Stomach (tissue), 19 donors: ENCODE measurements at places on chromosomes 7 and 10.

- H3K27me3 ChIP-seq, result no peaks in the 10 kb centered on the region
- H3K4me1 ChIP-seq, result peaks cover 15% of the 10 kb centered on the region
- no peaks in the 10 kb centered on the region for H3K36me3 ChIP-seq
- no peak for DNase-seq
These were observed 34.6 kb downstream of the KCNMA1 start for GRCh38 chr10:77602913-77603533.

DNA sequence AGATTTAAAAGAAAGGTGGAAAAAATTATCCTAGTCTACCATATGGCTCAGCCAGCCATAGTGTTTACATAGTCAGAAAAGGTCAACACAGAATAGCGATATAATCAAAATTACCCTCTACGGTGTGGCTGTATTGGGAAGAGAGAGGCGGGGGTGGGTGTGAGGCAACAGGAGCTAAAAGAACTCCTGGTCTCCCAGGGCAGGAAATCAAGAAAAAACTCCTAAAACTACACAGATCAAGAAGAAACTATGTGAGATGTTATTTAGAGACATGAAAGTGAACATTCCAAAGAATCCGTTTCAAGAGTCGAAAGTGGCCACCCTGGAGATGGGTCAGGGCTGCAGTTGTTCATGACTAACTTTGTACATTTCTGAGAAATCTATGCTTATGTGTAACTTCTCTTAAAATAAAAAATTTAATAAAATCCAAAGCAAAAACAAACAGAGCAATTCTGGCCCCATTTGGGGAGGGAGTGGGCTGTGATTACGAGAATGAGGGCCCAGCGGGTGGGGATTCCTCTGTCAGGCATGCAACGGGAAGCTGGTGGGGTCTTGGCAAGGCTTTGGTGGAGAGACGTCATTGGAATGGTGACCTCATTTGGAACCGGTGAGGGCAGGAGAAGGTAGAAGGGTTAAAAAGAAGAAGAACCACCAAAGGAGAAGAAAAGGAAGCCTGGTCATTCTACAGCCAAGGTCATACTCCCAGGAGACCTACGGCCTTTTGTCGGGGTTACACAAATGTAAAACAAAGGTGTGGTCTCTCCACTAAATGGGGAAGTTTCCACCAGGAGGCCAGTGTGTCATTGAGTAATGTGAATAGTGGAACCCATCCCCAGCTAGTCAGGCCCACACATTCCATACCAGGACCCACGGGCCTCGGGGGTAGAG is 71.2 kb upstream of the DUSP5 start:
- H3K27me3 ChIP-seq, result no peaks in the 10 kb centered on the region
- peak; percentile 52 for DNase-seq
- H3K36me3 ChIP-seq, result no peaks in the 10 kb centered on the region
- no peak overlapping the region for H3K27ac ChIP-seq

DNA sequence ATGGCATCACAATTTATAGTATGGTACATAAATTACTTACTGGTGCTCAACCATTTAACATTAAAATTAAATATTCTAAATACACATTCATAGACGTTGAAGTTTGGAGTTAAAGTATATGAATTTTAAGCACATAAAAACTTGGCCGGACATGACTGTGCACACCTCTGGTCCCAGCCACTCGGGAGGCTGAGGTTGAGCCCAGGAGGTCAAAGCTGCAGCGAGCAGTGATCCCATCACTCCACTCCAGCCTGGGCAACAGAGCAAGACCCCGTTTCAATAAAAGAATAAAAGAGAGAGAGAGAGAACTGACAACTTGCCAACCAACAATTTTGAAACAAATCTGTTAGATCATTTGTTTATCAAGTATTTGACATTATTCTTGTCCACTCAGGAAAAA is 943.3 kb upstream of the KCND2 start:
- no peaks in the 10 kb centered on the region for H3K36me3 ChIP-seq
- H3K4me3 ChIP-seq, result no peak overlapping the region
- H3K27ac ChIP-seq, result no peak overlapping the region

- no peak for DNase-seq
- H3K4me1 ChIP-seq, result peaks cover 19% of the 10 kb centered on the region
- H3K36me3 ChIP-seq, result no peaks in the 10 kb centered on the region
- H3K27ac ChIP-seq, result no peak overlapping the region
- H3K27me3 ChIP-seq, result no peaks in the 10 kb centered on the region
- H3K4me3 ChIP-seq, result no peak overlapping the region
These were observed 358.1 kb downstream of the FRMD4A start for GRCh38 chr10:13972609-13973008.

DNA sequence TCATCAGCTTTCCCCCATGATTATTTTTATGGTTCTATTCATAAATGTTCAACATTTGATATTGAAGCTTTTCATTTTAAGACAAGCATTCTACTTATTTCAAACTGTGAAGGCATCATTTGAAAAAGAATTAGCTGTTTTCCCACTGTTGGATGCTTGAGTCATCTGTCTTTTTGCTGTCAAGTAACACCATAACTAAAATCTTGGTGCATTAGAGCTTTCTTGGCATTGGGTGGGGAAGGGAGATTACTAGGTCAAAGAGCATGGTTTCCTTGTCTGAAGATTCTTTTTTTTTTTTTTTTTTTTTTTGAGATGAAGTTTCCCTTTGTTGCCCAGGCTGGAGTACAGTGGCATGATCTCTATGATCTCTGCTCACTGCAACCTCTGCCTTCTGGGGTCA is 68.5 kb downstream of the CTBP2 start:
- DNase-seq, result no peak
- H3K4me3 ChIP-seq, result no peak overlapping the region
- no peaks in the 10 kb centered on the region for H3K27me3 ChIP-seq
- H3K4me1 ChIP-seq, result peaks cover 27% of the 10 kb centered on the region
- no peak overlapping the region for H3K27ac ChIP-seq

DNA sequence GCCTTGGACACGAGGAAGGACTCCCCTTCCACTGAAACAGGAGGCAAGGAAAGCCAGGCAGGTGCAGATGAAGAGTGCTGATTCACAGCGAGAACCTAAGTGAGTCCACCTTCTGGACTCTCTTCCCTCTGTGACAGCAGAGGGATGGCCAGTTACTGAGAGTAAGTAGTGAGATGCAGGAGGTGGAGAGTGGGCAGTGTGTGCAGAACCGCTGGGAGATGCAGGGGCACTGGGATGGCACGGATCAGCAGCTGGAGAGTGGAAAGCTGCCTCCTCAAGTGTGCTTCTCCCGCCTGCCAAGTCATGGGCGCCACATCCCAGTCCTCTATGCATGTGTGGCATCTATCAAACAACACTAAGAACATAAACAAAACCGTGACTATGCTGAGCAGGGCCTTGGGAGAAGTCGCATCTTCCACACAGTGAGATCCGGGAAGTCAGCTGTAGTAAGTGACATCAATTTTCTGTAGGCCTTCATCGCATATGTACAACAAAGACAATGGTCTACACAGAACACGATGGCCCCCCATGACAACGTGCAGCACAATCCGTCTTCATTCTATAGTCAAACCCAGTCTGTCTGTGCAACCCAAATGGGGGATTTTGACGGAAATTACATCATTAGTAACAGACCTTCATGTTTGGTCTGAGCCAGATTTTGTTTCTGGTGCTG is 217.4 kb upstream of the KLF14 start:
- no peaks in the 10 kb centered on the region for H3K27me3 ChIP-seq
- peak overlapping the region; percentile 17 for H3K27ac ChIP-seq
- peaks cover 48% of the 10 kb centered on the region for H3K4me1 ChIP-seq

- peak; percentile 53 for DNase-seq
- H3K27ac ChIP-seq, result no peak overlapping the region
- peaks cover 3% of the 10 kb centered on the region for H3K4me1 ChIP-seq
- H3K27me3 ChIP-seq, result no peaks in the 10 kb centered on the region
- H3K36me3 ChIP-seq, result no peaks in the 10 kb centered on the region
- H3K4me3 ChIP-seq, result no peak overlapping the region
These were observed 394.2 kb downstream of the LRMDA start for GRCh38 chr10:75825661-75826060.

GRCh38 chr10:13440185-13441061 is 88.4 kb downstream of the BEND7 start:
- no peak overlapping the region for H3K27ac ChIP-seq
- DNase-seq, result peak; percentile 86
- peaks cover 4% of the 10 kb centered on the region for H3K36me3 ChIP-seq
- peak overlapping the region; percentile 36 for H3K4me3 ChIP-seq
- H3K4me1 ChIP-seq, result peaks cover 12% of the 10 kb centered on the region

DNA sequence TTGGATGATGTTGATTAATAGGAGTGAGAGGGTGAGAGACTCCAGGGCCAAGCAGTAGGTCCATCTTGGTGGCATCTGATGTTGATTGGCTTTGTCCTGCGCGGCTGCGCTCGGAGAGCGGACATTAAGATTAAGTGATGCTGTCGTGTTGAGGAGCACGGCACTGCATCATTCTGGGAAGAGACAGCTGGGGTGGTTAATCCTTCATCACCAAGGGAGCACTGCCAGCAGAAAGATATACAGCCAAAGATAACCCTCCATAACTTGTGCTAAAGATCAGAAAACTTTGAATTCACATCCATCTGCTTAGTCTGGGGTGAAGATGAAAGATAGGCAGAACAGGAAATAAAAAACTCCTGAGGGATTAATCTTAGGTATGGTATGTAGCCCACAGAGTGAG is 208.3 kb downstream of the LRMDA start:
- H3K27ac ChIP-seq, result no peak overlapping the region
- no peaks in the 10 kb centered on the region for H3K36me3 ChIP-seq
- DNase-seq, result no peak
- no peaks in the 10 kb centered on the region for H3K27me3 ChIP-seq
- H3K4me3 ChIP-seq, result no peak overlapping the region

- no peak for DNase-seq
- no peak overlapping the region for H3K4me3 ChIP-seq
- no peaks in the 10 kb centered on the region for H3K36me3 ChIP-seq
- no peak overlapping the region for H3K27ac ChIP-seq
- no peaks in the 10 kb centered on the region for H3K27me3 ChIP-seq
- H3K4me1 ChIP-seq, result no peaks in the 10 kb centered on the region
These were observed 130.4 kb downstream of the CUL2 start for GRCh38 chr10:34959786-34960185.

GRCh38 chr7:111529507-111530355 is 32.6 kb downstream of the IMMP2L start:
- H3K27me3 ChIP-seq, result no peaks in the 10 kb centered on the region
- H3K4me1 ChIP-seq, result peaks cover 14% of the 10 kb centered on the region
- no peak for DNase-seq
- no peak overlapping the region for H3K4me3 ChIP-seq
- no peaks in the 10 kb centered on the region for H3K36me3 ChIP-seq

GRCh38 chr7:86768967-86769760 is 125.5 kb downstream of the GRM3 start:
- no peak overlapping the region for H3K4me3 ChIP-seq
- no peaks in the 10 kb centered on the region for H3K36me3 ChIP-seq
- no peak for DNase-seq
- no peaks in the 10 kb centered on the region for H3K4me1 ChIP-seq

GRCh38 chr7:15087771-15088170 is 185.2 kb upstream of the DGKB start:
- no peaks in the 10 kb centered on the region for H3K4me1 ChIP-seq
- H3K27me3 ChIP-seq, result no peaks in the 10 kb centered on the region
- H3K27ac ChIP-seq, result no peak overlapping the region

DNA sequence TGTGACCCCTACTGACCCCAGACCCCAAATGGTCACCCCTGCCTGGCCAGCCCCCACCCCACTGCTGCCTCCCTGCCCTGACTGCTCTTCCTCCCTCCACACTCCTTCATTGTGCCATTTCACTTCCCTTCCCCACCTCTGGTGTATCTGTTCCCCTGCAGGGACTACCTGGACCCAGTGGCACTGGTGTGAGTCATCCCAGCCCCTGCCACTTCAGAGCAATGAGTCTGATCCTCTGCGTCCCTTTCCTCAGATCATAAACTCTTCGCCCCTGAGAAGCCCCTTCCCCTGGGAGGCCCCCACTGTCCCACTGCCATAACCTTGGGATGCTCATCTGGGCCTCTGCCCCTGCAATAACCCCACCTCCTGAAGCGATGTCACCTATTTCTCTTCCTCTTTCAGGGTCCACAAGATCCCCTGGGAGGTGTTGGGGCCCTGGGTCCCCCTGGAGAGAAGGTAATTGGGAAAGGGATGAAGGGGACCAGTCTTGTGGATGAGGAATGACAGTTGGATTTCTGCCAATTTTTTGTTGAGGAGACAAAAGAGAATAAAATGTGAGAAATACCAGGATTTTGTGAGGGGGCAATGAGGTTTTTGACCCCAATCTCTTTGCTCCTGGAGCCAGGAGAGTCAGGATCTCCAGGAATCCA is 19.1 kb upstream of the VOPP1 start:
- no peak overlapping the region for H3K27ac ChIP-seq
- no peak overlapping the region for H3K4me3 ChIP-seq
- no peaks in the 10 kb centered on the region for H3K4me1 ChIP-seq
- DNase-seq, result no peak
- no peaks in the 10 kb centered on the region for H3K27me3 ChIP-seq
- no peaks in the 10 kb centered on the region for H3K36me3 ChIP-seq

GRCh38 chr10:13587391-13587790 is 626 bp downstream of the PRPF18 start:
- H3K4me1 ChIP-seq, result peaks cover 10% of the 10 kb centered on the region
- H3K27ac ChIP-seq, result no peak overlapping the region
- peak overlapping the region; percentile 92 for H3K4me3 ChIP-seq
- peaks cover 11% of the 10 kb centered on the region for H3K36me3 ChIP-seq

DNA sequence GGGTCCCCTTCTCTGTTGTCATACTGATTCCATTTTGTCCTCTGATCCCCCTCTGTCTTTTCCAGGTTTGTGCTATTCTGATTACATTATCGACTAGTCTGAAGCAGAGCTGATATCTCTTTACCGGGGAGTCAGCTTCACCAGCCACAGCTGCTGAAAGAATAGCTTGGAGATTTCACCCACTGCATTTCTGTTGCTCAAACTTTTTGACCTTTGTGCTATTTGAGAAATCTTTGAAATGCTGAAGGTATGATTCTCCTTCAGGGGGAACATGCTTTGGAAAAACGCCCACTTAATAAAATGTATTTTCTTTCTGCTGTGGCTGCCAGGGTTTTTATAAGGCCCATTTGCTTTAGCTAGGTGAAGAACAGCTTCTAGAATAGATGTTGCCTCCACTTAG is 197.8 kb upstream of the TCF7L2 start:
- no peaks in the 10 kb centered on the region for H3K4me1 ChIP-seq
- H3K27me3 ChIP-seq, result no peaks in the 10 kb centered on the region
- no peak overlapping the region for H3K4me3 ChIP-seq
- no peak for DNase-seq

DNA sequence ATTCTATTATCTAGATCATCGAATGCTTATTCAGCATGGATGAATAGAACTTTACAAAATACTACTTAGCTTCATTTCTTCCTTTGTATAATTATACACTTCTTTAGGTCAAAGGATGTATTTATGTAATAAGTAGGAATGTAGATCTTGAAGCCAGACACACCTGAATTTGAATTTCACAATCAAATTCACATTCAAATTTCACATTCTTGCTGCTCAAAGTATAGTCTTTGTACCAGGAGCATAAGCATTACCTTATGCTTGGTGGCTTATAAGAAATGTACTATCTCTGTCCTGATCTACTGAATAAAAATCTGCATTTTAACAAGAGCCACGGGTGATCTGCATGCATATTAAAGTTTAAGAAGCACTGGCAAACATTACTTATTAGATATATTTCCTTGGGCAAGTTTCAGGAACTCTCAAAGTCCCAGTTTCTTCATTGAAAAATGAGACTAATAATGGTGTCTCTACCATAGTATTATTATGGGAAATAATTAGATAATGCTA is 112.8 kb downstream of the CACNA2D1 start:
- H3K36me3 ChIP-seq, result no peaks in the 10 kb centered on the region
- no peak overlapping the region for H3K27ac ChIP-seq
- no peak for DNase-seq

- no peak overlapping the region for H3K27ac ChIP-seq
- no peaks in the 10 kb centered on the region for H3K36me3 ChIP-seq
- DNase-seq, result no peak
- H3K4me1 ChIP-seq, result peaks cover 16% of the 10 kb centered on the region
These were observed 70.7 kb upstream of the MKX start for GRCh38 chr10:27816320-27816719.
